ENCODE measurements at places on chromosomes 1 and 21.

GRCh38 chr1:57307392-57308170 lies 116.3 kb downstream of the DAB1 start:
- DNase-seq, result peak; percentile 85

DNA sequence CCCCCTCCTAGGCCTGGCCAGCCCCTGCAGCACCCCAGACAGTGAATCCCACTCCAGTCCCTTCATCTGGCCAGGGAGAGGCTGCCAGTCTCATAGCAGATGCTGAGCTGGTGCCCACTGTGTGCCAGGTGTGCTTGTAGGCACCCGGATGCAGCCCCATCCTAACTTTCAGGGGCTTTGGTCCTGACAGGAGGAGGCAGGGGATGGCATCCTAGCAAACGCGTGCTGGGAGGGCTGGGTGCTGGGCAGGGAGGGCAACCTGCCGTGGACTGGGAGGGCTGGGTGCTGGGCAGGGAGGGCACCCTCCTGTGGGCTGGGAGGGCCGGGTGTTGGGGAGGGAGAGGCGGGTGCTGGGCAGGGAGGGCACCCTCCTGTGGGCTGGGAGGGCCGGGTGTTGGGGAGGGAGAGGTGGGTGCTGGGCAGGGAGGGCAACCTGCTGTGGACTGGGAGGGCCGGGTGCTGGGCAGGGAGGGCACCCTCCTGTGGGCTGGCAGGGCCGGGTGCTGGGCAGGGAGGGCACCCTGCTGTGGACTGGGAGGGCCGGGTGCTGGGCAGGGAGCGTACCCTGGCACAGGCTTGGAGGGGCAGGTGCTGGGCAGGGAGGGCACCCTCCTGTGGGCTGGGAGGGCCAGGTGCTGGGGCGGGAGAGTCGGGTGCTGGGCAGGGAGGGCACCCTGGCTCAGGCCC lies 35.3 kb downstream of the SLC19A1 start:
- DNase-seq, result no peak

- no peak for DNase-seq
Observed at GRCh38 chr1:28718166-28718565, 18.6 kb upstream of the YTHDF2 start.

GRCh38 chr1:243397613-243398321 lies 141.9 kb downstream of the SDCCAG8 start:
- no peak for DNase-seq

GRCh38 chr1:147539122-147539575 lies 2.2 kb upstream of the BCL9 start:
- no peak for DNase-seq

DNA sequence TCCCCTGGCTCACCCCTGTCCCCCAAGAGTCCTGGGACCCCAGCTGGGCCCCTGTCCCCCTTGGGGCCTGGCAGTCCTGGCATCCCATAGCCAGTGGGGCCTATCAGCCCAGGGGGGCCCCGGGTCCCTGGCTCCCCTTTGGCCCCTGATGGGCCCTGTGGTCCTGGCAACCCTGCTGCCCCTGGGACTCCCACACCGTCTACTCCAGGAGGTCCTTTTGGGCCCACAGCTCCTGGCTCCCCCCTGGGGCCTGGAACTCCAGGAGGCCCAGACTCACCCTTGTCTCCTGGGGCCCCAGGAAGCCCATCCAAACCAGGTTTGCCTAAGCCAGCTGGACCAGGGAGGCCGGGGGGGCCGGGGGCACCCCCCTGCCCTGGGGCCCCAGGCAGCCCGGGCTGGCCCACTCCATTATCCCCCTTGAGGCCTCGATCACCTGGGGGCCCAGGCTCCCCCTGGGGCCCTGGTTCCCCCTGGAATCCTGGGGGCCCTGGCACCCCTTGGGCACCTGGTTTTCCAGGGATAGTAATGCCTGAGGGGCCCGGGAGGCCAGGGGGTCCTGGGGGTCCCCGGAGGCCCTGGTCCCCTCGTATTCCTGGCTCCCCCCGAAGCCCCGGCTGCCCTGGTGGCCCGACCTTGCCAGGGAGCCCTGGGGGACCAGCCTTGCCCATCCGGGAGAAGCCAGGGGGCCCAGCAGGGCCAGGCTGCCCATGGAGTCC lies 10.1 kb downstream of the ADPRS start:
- DNase-seq, result no peak

DNA sequence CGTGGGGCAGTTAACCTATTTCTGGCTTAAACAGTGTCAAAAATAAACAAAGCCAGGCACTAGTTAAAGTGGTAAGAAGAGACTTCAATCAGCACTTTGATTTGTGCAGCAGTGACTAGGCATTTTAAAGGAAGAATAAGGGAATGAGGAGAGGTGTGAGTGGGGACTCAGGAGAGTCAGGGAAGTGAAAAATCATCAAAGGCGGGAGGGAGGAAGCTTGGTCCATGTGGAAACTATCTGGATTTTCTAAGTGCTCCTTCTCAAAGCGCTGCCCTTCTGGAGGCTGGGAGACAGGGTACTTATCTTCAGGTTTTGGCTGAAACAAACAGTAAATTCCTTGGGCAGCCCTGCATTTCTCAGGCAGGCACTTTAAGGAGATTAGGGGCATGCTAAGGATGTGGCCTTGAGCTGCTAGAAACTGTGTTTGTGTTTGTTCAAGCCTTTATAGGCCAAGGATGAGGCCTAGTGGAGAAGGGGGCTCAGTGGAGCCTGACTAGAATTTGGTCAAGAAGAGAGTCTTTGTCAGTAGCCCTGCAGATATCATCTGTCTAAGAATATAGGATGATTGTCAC lies 486.5 kb downstream of the SIPA1L2 start:
- no peak for DNase-seq

DNA sequence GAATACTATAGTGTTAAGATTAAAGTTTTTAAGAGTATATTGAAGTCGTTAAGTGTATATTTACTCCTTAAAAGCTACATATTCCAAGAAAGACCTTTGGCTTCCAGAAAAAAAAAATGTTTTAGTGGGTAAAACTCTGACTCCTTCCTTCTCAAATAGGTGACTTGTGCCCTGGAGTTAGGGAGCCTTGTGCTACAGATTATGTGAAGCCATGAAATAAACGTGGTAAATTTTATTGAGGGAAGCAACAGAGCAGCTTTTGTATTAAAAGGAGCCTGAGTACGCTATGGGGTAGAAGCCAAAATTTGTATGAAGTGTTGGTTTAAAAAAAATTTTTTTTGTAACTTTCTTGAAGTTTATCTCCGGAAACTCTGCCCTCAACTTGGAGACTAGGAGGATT lies 994 bp downstream of the RO60 start:
- DNase-seq, result no peak

GRCh38 chr1:39348278-39348677 lies 143.2 kb upstream of the BMP8A start:
- no peak for DNase-seq

GRCh38 chr1:225483818-225484656 lies 56.2 kb upstream of the LBR start:
- DNase-seq, result no peak

GRCh38 chr1:195064358-195064757 lies 1543.9 kb downstream of the KCNT2 start:
- DNase-seq, result no peak
